ENCODE measurements at places on chromosomes 13 and 19.

- DNase-seq = no peak
Observed at GRCh38 chr13:101835920-101836319, 383.4 kb downstream of the ITGBL1 start.

- no peak for DNase-seq
Observed at GRCh38 chr19:50639121-50640112, at the start of gene SYT3. TSS of gene SYT3 (minus strand) at chr19:50639881. CDS start at chr19:50637411, 2,470 bp downstream.

DNA sequence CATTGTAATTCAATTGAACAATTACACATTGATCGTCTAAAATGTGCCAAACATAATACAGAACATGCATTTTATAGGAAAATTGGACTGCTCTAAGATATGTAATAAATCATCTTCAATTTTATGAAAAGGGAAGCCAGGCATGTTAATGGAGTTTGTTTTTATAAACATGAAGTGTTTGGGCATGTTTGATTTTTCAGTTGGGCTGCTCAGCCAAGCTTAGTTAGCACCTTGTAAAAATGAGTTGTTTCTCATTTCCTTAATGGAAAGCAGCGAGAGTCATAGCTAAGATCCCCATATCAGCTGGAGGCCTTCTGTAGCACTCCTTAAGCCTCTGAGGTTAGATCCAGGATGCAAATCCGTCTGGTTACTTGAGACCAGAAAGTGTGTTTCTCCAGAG, 422.3 kb downstream of the SPRY2 start:
- no peak for DNase-seq

- DNase-seq = no peak
Observed at GRCh38 chr19:45137179-45137761, 23.5 kb downstream of the NKPD1 start.

DNA sequence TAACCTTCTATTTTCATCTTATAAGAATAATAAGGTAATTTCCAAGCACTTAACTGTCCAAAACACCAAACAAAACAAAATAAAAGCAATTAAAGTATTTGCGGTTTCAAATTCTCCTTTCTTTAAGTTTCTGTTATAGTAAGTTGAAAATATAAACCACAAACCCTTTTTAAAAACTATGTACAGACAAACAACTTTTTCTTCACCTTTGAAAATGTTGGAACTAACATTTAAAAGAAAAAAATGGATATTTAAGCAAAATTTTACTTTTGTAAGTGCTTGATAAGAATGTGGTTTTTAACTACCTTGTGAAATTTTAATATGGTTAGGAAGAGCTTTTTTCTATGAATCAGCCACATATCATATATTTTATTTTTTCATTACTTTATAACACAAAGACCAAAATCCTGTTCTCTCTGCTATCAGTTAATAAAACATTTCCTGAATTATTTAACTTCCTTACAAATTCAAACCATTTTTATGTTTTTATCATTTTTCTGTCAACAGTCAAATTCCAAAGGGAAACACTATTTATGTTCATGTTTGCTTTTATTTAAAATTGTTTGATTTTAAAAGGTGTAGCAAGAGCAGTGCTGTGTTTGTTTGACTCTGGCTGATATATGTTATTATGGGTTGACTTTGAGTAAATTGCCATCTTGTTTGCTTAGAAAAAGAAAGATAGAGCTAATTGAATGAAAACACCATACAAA, 554.1 kb upstream of the KLHL1 start:
- DNase-seq = no peak

DNA sequence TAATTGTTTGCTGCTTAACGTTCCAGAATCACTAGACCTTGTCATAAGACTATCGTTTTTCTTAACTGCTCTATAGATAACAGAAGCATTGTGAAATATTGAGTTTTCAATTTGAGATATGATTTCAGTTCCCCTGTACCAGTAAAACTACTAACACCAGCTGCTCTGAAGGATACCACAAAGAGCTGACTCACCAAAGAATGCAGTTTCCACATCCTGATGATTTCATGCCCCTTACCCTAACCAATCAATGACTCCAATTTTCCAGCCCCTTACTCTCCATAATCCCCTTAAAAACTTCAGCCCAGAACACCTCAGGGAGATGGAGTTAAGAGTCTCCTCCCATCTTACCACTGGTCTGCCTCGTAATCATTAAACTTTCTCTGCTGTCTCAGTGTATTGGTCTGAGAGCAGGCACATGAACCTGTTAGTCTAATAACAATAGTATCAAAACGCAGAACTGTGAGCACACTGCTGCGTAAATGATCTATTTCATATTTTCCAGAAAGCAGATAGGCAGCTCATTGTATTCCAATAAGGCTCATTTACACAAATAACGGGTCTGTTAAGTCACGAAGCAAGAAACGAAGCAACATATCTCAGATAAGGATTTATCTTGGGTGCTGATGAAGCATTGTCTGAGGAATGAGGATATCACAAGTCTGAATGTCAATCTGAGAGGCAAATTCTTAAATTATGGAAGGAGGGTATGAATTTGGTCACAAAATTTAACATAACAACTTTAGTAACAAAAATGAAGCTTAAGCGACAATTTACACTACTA, 14.1 kb upstream of the CCNA1 start:
- DNase-seq = no peak

- DNase-seq = no peak
Observed at GRCh38 chr13:41259875-41260501, 3.4 kb downstream of the MTRF1 start.

DNA sequence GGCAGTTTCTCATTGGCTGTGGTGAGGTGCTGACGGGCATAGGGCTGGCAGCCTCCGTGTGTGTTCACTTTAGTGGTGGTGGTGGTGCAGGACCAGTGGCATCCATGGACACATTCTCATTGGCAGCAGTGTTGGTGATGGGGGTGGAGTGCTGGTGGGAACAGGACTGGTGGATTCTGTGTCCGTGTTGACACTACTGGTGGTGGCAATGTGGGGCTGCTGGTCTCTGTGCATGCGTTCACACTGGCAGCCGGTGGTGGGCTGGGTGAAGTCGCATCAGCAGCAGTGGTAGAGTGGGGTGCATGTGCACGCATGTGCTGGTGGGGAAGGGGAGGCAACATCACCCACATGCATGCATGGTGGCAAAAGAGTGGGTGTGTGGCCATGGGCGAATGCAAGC, 1471.4 kb upstream of the PCDH20 start:
- DNase-seq = no peak

- DNase-seq = no peak
Observed at GRCh38 chr13:93903909-93904308, 575.6 kb downstream of the DCT start.

DNA sequence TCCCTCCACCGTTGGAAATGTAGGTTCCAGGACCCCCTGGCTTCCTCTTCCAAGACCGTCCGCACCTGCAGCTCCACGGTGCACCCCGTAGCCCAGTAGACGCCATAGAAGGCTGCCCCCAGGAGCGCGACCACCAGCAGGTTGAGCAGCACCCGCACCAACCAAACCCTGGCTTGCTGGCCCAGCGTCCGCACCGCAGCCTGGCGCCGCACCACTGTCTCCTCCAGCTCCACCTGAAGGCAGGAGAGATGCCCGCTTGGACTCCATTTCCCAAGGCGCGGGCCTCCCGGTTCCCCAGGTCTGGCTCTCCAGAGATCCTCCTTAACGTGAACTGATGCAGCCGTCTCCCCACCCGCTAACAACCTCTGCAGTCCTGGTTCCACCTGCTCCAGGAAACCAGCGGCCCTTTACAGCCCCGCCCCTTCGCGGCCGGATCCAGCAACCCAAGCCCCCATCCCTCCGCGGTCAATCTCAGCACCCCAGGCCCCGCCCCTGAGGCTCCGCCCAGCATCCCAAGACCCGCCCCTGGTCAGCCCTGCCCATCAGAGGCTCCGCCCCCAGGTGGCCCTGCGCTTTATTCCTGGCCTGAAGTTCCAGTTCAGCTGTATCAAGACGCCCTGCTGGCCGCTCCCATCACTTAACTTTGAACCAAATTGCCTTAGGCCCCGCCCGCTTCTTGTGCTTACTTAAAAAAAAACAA, 5.0 kb upstream of the LENG1 start:
- DNase-seq = peak; percentile 67

DNA sequence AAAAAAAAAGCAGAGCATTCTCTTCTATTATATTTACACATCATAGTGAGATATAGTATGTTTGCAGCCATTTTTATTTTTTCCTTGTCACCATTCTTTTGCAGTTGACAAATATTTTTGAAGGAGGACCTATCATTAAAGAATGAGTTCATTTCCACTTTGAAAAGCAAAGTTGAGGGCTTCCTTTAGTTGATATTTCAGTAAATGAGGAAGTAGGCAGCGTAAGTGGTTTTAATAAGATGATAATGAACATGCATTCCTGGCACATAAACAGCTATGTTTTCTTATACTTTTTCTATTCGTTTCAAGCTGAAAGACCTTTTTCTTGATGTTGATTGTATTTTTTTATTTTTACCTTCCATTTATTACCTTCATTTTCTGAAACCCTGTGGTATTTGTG, 66.2 kb downstream of the ZMYM2 start:
- DNase-seq = no peak

DNA sequence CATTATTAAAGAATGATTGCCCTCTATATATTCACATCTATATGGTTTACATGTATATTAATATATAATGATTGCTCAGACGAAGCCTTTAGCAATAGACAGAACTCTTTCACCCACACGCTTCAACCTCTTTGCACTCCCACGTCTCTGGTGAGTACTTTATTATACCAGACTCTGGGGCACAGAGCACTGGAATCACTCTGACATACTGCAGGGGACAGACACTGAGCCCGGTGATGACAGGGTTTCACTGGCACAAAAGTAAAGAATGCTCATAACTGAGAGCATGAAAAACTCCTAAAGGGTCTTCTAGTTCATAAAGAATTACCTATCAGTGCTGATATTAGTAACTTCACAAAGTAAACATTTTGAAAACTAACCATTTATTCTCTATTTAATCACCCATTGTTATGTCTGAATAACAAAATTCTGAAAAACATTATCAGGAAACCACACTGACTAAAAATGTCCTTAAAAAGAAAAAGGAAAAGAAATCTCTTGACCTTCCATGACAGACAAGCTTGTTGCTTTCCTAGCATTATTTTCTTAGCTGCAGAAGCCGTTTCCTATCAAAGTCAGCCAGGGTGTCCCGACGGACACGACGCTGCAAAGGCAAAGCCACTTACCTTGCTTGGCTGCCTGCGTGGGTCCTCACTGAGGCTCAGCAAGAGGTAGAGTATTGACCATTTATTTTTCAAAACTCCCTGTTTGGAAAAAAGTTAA, 29.1 kb downstream of the TUBGCP3 start:
- DNase-seq = no peak

- no peak for DNase-seq
Observed at GRCh38 chr19:39825093-39825463, 8.9 kb downstream of the DYRK1B start.

DNA sequence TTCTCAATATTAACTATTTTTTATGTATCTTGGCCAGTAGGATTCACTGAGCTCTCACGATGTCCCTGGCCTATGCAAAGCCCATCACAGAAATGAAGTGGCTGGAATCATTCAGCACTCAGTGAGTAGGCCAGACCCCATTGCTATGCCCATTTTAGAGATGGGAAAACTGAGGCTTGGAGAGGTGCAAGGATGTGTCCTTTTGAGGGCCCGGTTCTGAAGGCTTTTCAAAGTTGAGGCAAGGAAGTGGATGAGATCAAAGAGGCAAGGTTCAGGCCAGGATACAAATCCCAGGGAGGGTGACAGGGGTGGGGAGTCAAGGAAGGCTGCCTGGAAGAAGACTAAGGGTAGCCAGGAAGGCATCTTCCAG, 18.7 kb upstream of the ERCC1 start:
- DNase-seq = no peak

- no peak for DNase-seq
Observed at GRCh38 chr13:32309312-32310133, 5.6 kb downstream of the ZAR1L start.

DNA sequence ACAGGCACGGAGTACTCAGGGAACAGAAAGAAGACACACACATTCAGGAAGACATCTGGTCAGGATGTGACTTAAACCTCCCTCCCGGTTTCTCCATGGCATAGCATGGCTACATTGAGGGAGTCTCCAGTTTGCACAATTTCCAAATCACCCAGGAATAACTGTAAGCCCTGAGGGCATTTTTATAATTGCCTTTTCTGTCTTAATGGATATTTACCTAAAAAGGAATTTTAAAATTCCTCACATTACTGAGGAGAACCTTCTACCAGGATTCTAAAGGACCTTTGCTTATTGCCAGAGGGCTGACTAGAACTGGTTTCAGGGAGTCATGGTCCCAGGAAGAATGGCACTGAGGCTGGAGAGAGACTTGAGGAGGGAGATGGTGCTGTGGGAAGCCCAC, 21.4 kb downstream of the PEG3 start:
- no peak for DNase-seq

GRCh38 chr19:10686661-10687517, 14.3 kb upstream of the QTRT1 start:
- no peak for DNase-seq

- no peak for DNase-seq
Observed at GRCh38 chr13:22461854-22462490, 718.8 kb upstream of the SGCG start.

DNA sequence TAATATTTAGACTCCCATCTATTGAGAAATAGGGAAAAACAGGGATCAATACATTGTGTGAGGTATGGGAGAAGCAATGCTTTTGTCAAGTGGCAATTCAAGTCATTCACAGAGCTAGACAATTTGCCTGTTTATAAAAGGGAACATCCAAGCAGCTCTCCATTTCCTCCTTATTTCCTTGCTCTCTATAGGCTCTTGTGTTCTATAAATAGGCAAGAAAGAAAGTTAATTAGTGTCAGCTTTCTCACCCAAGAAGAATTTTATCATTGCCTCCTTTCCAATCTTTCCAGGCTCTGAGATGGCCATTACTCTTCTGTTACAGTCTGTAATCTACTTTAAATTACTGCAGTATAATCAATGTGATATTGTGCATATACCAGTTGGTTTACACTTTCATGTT, 199.9 kb downstream of the LHFPL6 start:
- DNase-seq = no peak

- no peak for DNase-seq
Observed at GRCh38 chr19:46303691-46304397, 7.0 kb downstream of the HIF3A start.

DNA sequence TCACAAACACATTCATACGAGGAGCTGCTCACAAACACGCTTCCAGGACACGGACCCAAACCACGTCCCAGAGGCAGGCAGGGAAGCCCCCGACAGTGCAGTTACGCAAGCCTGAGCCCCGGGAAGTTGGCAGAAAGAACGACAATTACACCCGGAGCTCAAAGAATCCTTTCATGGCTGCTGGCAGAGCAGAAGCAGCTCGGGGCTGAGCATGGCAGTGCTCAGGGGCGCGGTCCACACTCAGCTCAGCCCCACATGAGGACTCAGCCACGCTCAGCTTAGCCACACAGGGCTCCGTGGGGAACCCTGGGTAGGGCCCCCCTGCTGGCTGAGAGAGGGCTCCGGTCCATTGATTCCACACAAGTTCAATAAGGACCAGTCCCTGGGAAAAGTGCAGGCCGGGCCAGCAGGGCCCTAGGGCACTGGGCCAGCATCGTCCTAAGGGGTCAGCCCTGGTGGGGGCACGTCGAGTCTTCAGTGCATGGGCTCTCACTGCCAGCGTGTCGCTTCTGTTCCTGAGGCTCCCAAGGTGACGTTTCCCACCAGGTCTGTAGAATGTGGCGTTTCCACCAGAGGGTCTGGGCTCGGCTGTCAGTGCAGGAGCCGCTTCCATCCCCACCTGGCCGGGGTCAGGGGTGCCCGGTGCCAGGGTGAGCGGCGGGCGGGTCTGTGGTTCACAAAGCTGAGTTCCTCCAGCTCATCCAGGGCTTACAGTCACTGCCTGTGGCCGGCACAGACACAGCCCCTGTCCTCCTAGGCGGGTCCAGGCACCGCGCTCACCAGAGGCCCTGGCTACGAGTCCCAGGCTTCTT, 23.1 kb downstream of the GAS6 start:
- no peak for DNase-seq

GRCh38 chr13:52141299-52141698, 12.4 kb upstream of the NEK5 start:
- no peak for DNase-seq
